GOT3 (cell line): ENCODE measurements at places on chromosomes 5 and 9.

DNA sequence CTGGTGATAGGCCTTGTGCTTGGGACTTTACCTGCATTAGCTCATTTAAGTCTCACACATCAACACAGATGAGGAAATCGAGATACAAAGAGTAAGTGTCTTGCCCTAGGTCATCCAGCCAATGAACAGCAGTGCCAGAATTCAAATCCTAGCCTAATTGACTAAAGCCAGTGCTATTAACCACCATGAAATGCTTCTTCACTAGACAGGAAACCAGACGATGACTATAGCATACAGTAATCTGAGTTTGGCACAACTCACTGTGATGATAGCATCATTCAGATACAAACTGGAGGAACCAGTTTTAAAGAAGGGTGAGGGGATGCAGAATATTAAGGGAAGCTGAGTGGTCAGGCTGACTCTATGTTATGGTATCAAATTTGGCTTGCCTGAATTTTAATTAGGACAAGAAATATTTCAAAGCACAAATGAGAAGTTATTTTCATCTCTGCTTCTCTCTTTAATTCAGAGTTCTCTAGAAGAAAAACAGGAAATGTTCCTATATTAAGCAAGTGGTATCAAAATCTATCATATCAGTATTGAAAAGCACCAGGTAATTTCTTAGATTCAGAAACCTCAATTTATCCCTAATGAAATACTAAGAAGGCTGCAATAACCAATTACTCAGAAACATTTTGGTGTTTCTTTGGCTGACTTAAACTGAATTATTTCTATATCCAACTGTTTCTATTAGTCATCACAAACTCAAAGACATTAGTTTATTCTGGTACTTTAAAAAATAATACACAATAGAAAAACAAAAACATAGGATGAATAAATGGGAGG, 147.0 kb upstream of the RASA1 start:
- no peak for DNase-seq

DNA sequence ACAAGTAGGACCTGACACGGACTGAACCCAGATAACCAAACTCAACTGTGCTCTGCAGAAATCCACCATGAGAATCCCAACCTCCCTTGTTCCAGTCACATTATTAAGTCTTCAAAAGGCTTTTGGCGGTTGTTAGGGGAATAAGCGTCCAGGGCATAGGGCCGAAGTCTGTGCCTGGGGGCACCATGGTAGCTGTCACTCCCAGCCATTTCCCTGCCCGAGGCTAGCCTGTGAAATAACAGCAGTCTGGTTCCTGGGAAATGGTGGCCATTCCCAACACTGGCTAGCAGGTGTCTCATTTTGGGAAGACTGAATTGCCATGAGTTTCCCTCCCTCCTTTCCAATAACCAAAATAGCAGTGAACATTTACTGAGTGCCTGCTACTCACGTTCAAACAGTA, 122.2 kb downstream of the CRB2 start:
- no peak for DNase-seq

- DNase-seq, result no peak
Observed at GRCh38 chr9:132075853-132076252, 3.8 kb downstream of the MED27 start.

DNA sequence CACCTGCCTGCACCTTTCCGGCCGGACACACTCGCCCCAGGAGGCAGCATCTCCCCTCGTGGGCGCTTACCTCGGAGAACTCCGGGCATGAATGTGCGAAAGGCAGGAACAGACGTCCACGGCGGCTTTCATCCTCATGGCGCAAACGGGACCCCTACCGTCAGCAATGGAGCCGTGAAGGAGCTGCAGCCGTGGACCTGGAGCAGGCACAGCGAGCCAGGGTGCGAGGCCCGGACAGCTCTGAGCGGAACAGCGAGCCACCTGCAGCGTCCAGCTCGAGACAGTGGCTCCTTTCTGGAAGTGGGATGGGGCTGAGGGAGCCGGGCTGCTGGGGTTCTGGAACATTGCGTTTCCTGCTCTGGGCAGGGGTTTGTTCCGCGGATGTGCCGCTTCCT, 7.8 kb upstream of the SLC6A19 start:
- DNase-seq, result no peak

DNA sequence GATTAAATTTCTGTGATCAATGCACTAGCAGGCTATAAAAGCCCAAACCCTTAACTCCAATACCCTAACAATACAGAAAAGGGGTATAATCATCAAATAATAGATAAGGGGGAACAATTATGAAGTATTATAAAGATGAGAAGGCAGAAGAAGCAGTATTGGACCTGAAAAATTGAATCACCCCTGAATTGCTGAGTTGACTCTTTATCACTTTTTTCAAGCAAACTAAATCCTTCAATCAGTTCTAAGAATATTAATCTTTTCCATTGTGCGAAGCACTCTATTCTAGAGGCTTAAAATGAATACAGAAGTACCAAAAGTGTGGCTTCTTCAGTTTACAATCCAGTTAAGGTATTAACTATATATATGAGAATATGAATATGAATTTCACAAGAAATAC, 120.7 kb downstream of the RNF180 start:
- DNase-seq, result no peak

GRCh38 chr9:129235931-129236331, 57.9 kb upstream of the IER5L start:
- DNase-seq, result no peak

GRCh38 chr5:115850744-115851416, 9.1 kb downstream of the AP3S1 start:
- no peak for DNase-seq

DNA sequence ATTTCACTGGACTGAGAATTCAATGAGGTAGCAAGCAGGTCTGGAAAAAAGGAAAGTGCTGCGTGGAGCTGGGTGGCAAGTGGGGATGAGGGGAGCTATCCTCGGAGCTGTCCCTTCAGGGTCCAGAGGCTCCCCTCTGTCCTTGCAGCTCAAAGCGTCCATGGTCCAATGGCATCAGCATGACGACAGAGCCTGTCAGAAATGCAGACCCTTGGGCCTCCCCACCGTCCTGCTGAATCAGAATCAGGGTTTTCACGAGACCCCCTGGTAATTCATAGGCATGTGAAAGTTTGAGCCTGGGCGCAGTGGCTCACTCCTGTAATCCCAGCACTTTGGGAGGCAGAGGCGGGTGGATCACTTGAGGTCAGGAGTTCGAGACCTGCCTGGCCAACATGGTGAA, 5.5 kb downstream of the HIGD2A start:
- DNase-seq, result no peak

- no peak for DNase-seq
Observed at GRCh38 chr5:121399879-121400278, 451.8 kb upstream of the FTMT start.

DNA sequence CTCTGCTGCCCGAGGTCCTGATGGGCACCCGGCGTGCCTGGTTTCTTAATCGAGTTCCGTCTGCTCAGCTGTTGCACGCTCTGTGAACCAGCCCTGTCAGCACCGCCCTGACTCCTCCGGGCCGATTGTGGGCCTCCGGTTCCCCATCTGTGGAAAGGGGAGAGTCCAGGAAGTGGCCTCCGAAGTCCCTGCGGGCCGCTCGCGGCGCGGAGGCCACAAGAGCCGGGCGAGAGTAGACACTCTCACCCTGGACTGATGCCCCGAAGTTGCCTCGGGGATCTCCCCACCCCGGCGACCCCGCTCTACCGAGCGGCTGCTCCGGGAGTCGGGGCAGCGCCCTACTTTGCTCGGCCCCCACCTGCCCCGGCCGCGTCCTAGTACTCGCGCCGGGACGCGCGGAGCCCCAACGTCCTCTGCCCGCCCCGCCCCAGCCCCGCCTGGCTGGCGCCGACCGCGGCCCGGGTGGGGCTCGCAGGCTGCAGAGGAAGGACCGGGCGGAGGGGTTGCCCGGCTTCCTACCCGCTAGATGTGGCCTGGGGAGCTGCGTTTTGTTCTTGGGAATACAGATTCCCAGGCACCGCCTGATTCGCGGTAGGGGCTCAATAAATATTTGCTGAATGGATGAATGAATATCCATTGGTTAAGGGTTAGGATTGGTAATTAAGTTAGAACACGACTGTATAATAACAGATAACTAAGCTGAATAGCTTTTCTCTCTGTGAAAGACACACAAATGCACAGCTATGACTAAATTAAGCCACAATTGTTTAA, 935 bp upstream of the ZNF367 start:
- no peak for DNase-seq

DNA sequence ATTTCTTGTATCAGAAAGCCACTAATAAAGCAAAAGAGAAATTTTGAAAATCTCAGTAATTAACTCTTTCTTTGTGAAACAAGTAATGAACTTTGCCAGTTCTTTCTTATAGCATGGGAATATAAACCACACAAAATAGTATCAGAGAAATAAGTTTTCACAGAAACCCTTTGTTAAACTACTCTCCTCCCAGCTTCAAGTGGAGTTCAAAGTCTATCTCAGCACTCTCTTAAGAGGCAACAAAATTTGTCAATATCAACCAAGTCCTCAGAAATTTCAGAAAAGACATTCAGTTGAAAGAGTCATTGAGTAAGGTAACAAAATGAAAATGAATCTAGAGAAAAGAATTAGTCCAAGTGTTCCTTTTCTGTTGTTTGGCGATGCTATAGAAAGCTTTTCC, 89.3 kb downstream of the NTRK2 start:
- DNase-seq, result no peak

- DNase-seq, result no peak
Observed at GRCh38 chr5:40390281-40391149, 289.2 kb upstream of the PTGER4 start.

- no peak for DNase-seq
Observed at GRCh38 chr5:103120607-103121200, 603 bp downstream of the PPIP5K2 start.

- no peak for DNase-seq
Observed at GRCh38 chr5:147393874-147394672, 115.8 kb downstream of the DPYSL3 start.

GRCh38 chr5:148268566-148268965, at the start of gene SPINK13:
TSS of gene SPINK13 (plus strand) at chr5:148268794. CDS start at chr5:148270073, 1,279 bp downstream.
- peak; percentile 3 for DNase-seq

- DNase-seq, result no peak
Observed at GRCh38 chr9:121860213-121860612, 208.8 kb downstream of the DAB2IP start.

DNA sequence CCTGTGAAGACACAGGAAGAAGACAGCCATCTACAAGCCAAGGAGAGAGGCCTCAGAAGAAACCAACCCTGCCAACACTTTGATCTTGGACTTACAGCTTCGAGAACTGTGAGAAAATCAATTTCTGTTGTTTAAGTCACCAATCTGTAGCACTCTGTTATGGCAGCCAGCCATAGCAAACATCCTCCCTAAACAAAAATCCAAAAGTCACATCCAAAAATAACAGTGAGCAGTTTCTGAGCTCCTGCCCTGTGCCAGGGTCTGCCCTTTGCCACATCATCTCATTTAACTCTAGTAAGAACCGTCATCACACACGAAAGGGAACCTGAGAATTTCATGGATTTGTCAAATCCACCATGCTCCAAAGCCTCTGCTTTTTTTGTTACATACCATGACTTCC, 118.8 kb downstream of the TRIM36 start:
- DNase-seq, result no peak

- no peak for DNase-seq
Observed at GRCh38 chr5:148005788-148006520, 57.8 kb upstream of the SPINK5 start.

GRCh38 chr5:137344723-137345322, 154.3 kb downstream of the SPOCK1 start:
- DNase-seq, result peak; percentile 14

GRCh38 chr5:157471709-157472108, 11.7 kb downstream of the NIPAL4 start:
- no peak for DNase-seq

GRCh38 chr9:128340691-128341434, 536 bp downstream of the SLC27A4 start:
- no peak for DNase-seq

- DNase-seq, result no peak
Observed at GRCh38 chr9:124863371-124863871, 1.5 kb downstream of the ARPC5L start.

GRCh38 chr5:15620501-15620900, 120.5 kb downstream of the FBXL7 start:
- DNase-seq, result no peak

DNA sequence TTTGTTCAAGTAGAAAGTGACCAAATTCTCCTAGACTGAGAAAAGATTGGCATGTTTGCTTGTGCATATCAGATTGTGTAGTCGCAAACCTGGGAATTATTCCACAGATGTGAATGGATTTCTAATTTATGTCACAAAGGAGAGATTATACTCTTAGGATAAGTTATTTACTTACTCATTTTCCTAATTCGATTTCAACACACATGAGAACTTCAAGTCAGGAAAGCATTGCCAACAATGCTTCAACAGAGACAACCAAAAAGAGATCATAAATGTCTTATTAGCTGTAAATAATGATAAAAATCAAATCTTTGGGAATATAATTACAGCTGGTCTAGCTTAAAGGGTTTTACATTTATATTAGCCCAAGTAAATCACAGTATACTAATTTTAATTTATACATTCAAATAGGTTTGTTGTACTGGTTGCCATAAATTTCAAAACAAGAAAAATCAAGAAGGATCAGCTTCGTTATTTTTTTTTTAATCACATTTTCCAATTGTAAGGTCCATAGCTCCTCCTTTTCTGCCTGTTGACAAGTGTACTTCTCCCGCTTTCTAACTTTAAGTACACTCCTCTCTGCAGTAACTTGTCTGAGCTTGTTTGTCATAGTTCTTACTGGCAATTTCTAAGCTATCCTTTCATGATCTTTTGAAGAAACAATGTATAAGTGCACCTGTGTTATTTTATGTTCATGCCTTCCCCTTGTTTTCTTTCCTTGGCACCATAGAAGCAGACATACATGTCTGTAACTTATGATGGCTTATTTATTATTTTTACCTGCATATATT, 246.6 kb downstream of the DEPDC1B start:
- DNase-seq, result no peak

- no peak for DNase-seq
Observed at GRCh38 chr5:115126303-115126702, 43.4 kb downstream of the TRIM36 start.
